Activated naive CD4-positive, alpha-beta T cell treated with anti-CD3 and anti-CD28 coated beads, Interleukin-2, amount 50 U/mL, for 16 hours (primary cell): ENCODE measurements at places on chromosomes 3 and 15.

DNA sequence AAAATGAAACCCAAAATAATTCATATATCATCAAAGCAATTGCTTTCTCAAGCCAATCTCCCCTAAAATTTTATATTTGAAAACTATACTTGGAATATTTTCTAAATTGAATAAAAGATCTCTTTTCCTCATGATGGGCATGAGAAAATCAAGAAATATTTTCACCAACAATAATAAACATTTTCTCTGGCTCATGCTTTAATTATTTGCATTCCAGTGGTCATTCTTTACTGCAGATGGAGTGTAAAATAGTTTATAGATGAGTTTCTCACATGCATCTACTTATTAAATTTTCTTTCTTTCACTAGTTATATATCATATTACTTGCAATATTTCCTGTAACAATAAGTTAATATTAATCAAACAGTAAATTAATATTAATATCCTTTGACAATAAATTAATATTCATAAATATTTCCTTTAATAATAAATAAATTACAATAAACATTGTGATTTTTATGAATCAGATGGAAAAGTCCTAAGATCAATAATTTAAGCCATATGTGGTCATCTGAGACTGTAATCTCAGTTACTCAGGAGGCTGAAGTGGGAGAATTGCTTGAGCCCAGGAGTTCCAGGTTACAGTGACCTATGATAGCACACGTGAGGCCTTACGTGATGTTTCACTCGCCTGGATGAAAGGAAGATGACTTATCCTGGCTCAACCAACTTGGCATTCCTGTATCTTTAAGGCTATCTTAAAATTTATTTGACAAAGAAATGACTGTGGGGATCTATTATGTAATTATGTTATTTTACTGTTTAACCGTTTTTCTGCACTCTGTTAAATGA lies 958.8 kb downstream of the ZPLD1 start:
- no peak for DNase-seq

DNA sequence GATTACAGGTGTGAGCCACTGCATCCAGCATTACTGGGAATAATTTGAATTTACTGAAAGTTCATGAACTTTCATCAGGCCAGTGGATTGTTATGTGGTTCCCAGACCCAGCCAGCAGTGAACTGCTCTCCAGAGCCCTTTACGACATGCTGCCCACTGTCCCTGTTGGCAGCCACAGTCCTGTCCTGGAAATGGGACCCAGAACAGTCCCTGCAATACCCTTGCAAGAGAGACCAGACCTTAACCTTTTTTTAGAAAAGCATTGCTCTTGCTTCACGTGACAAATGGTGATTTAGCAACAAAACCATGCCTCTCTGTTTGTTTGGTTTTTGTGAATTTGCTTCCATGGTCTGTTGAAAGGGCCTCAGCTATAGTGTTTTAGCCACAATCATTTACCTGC lies 367.3 kb upstream of the C2CD4B start:
- no peak for DNase-seq

DNA sequence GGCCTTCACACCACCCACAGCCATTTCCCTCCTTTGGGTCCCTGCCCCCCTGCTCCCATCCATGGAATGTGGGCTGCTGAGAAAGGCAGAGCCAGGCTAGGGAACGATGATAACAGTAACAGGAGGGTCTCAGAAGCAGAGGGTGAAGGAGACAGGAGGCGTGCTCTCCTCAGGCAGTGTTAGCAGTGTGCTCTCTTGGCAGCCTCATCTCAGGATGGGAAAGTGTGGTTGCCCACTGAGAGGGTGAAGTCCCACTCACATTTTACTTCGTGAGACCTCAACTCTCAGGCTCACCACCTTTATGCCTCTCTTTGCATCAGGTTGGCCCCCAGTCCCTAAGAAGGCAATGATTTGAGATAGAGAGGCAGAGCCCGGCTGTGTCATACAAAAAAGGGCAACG lies 24.5 kb downstream of the TIGIT start:
- no peak for DNase-seq

DNA sequence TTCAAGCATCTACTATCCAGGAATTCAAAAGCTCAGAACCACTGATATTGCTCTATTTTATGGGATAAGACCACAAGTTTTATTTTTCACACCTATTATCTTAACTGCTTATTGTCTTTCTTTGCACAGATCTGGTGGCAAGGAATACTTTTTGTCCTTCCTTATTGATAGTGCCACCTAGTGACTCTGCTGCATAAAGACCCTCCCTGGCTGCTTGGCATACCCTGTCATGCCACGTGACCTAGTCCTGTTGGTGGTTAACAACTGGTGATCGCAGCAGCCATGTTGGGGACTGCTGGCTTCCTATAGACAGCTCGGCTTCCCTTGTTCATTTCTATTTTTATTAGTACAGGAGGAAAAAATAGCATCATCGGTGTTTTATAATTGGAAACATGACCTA lies 236.3 kb downstream of the MEX3B start:
- DNase-seq, result no peak

- no peak for DNase-seq
Measured at GRCh38 chr3:72515281-72515680, 333.0 kb downstream of the SHQ1 start.

- DNase-seq, result no peak
Measured at GRCh38 chr15:99909592-99910295, 176.5 kb upstream of the LYSMD4 start.

DNA sequence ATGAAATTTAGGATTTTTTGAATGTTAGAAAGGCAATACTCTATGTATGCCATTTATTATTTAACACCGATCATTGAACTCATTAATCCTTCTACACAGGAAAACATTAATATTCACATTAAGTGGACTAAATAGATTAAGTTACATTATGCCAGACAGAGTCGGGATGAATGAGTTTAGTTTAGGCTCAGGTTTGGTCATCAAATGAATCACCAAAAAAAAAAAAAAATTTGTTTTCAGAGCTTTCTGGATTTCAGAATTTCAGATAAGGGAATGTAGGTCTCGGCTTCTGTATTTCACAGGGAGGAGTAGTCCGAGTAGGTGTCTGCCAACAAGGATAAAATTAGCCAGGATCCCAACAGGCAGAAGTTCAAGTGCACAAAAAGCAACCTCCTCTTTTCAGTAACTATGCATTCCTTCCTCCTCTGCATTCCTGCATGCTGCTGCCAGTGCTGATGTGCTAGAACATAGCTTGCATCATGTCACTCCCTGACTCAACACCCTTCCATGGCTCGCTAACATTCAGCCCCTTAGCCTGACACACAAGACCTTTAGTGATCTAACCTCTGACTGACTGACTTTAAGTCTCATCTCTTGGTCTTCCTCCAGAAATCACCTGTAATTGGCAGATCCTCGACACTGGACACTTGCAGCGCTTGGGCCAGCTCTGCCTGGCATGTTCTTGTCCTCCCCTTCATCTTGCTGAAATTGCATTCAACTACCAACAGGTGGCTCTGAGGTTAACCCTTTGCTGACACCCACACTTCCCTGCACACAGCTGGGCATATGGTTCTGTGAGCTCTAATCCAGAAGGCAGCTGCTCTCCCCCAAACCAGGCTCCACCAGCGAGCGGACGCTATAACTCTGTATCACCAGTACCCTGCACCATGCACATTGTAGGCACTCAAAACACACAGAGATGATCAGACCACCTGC lies 145.4 kb upstream of the PROK2 start:
- no peak for DNase-seq
